Lung (tissue), 17 donors: ENCODE measurements at places on chromosomes 11 and 22. TPM values are rescaled to one million over a fixed set of nuclear protein-coding genes. Genes with fewer than 3 reads are reported as not detected.
A peak's percentile ranks its signal among the peaks of the same experiment; 100 is the strongest.

OR5D16 gene
- not detected for total RNA-seq

LUZP2 gene
- not detected for total RNA-seq

OR2AG1 gene
- total RNA-seq, result not detected

ARHGAP20 gene
- total RNA-seq, result 20.9 TPM

UBE2L6 gene
- 97.1 TPM for total RNA-seq

MRGPRE gene
- 0.18 TPM for total RNA-seq

MYEOV gene
- 0.77 TPM for total RNA-seq

EMID1 gene
- 30.2 TPM for total RNA-seq

CABP4 gene
- 2.1 TPM for total RNA-seq

UNC93B1 gene
- total RNA-seq, result 44.3 TPM

PKDREJ gene
- total RNA-seq, result 0.06 TPM

P2RY2 gene
- 13.0 TPM for total RNA-seq

CTNND1 gene
- total RNA-seq, result 423 TPM

OR51I1 gene
- total RNA-seq, result not detected

DNA sequence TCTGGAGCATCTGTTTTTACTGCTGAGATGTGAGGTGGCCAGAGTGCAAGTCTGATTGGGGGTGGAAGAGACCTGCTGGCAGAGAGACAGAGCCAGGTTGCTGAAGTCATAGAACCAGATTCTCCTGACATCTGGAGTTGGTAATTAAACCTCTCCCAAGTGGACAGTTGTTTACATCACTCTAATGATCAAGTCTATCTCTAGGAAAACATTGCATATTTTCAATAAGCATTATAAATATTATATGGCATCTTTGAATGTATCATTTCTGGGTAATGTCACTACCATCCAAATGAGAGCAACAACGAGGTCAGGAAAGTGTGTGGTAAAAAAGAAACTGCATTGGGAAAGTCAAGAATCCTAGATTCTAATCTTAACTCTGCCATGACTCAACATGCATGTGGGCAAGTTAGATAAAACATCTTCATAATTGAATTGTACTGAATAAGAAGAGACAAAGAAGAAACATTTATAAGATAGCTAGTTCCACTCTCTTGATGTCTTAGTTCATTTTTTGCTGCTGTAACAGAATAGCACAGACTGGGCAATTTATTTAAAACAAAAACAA, 351.2 kb upstream of the API5 start:
- H3K27ac ChIP-seq, result no peak overlapping the region
- no peak for DNase-seq
- no peak overlapping the region for H3K4me3 ChIP-seq

GRCh38 chr22:26615149-26615548, 2.7 kb downstream of the CRYBB1 start:
- no peak for DNase-seq
- no peaks in the 10 kb centered on the region for H3K36me3 ChIP-seq
- H3K4me1 ChIP-seq, result peaks cover 25% of the 10 kb centered on the region
- no peak overlapping the region for H3K4me3 ChIP-seq
- H3K27me3 ChIP-seq, result peaks cover 5% of the 10 kb centered on the region
- H3K27ac ChIP-seq, result no peak overlapping the region

DNA sequence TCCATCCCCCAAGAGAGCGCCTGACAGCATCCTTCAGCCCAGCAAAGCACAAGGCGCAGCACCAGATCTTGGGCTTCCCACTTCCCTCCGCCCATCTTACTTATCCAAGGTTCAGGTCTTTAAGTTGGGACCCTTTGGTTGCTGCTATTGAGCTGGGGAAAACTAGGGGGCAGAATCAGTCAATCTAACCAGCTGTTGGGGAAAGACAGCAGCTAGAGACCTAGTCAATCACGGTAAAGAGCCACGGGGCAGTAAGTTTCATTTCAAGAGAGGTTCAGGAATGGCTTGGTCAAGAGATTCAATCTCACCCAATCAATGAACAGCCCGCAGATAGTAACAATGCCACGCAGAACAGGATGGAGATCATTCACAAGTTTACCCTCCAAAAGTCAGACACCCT, 1.7 kb downstream of the ABTB2 start:
- peaks cover 33% of the 10 kb centered on the region for H3K4me1 ChIP-seq
- DNase-seq, result no peak
- H3K36me3 ChIP-seq, result no peaks in the 10 kb centered on the region
- H3K4me3 ChIP-seq, result no peak overlapping the region
- H3K27me3 ChIP-seq, result peaks cover 8% of the 10 kb centered on the region

- no peaks in the 10 kb centered on the region for H3K36me3 ChIP-seq
- no peak overlapping the region for H3K4me3 ChIP-seq
- H3K4me1 ChIP-seq, result peaks cover 16% of the 10 kb centered on the region
- H3K27ac ChIP-seq, result no peak overlapping the region
- no peaks in the 10 kb centered on the region for H3K27me3 ChIP-seq
- DNase-seq, result no peak
Measured at GRCh38 chr11:25961539-25961938, 370.4 kb upstream of the ANO3 start.

DNA sequence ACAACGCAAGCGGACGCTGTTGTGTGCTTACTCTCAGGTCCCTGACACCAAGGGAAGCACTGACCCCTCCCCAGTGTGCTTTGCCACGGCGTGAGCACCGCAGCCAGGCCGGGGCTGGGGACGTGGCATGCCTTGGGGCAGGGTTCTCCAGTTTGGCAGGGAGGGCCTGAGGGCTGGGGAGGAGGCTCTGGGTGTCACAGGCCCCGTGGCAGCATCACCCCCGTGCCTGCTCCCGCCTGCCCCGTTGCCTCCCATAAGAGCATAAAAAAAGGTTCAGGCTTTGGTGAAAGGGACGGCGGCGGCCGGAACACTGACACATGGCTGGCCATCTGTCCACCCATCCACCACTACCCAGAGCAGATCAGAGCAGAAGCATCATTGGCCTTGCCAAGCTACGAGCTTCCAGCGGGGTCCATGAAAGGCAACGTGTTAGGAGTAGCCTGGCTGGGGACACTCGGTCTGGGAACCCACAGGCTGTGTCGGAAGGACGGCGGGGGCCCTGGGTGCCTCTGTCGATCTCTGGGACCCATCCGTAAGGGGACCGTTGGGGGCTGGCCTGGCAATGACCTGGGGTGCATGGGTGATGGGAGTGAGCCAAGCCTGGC, 183.0 kb downstream of the IGLL1 start:
- H3K4me1 ChIP-seq, result no peaks in the 10 kb centered on the region
- no peaks in the 10 kb centered on the region for H3K27me3 ChIP-seq
- H3K4me3 ChIP-seq, result no peak overlapping the region
- no peak for DNase-seq
- no peak overlapping the region for H3K27ac ChIP-seq

GRCh38 chr11:3808861-3809623, 682 bp downstream of the PGAP2 start:
- peak overlapping the region; percentile 2 for H3K27ac ChIP-seq
- no peaks in the 10 kb centered on the region for H3K36me3 ChIP-seq

- H3K4me1 ChIP-seq, result peaks cover 11% of the 10 kb centered on the region
- no peaks in the 10 kb centered on the region for H3K36me3 ChIP-seq
- DNase-seq, result no peak
- H3K27ac ChIP-seq, result no peak overlapping the region
- no peaks in the 10 kb centered on the region for H3K27me3 ChIP-seq
Measured at GRCh38 chr11:20011307-20011951, 148.8 kb downstream of the DBX1 start.

DNA sequence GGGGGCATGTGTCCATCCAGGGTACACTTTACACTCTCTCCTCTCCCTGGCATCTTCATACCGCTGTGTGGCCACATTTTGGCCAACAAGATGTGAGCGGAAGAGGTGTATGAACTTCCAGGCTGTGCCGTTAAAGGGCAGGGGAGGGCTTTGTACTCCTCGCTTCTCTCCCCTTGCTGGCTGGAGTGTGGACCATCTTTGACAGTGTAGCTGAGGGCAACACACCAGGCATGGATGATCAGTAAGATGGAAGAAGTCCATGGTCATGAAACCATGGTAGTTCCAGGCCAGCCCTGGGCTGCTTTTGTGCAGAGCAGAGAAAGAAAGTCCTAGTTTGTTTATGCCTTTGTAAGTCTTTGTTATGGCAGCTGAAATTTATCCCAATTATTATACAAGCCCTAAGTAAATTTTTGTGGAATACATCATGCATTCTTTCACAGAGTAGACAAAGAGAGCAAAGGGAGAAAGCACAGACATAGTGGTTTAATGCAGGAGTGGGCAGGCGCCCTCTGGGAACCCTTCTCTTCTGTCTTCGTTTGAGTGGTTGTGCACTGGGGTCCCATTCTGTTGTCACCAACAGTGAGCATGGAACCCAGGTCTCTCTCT, 70.4 kb downstream of the FBXO7 start:
- H3K4me1 ChIP-seq, result peaks cover 15% of the 10 kb centered on the region
- no peak overlapping the region for H3K27ac ChIP-seq
- no peak overlapping the region for H3K4me3 ChIP-seq
- H3K27me3 ChIP-seq, result no peaks in the 10 kb centered on the region
- no peaks in the 10 kb centered on the region for H3K36me3 ChIP-seq

- H3K27me3 ChIP-seq, result no peaks in the 10 kb centered on the region
- no peak for DNase-seq
- peak overlapping the region; percentile 82 for H3K4me3 ChIP-seq
- peak overlapping the region; percentile 95 for H3K27ac ChIP-seq
- H3K36me3 ChIP-seq, result no peaks in the 10 kb centered on the region
Measured at GRCh38 chr22:36239150-36239400, 252 bp downstream of the APOL2 start.

- no peaks in the 10 kb centered on the region for H3K27me3 ChIP-seq
- H3K27ac ChIP-seq, result no peak overlapping the region
- no peaks in the 10 kb centered on the region for H3K4me1 ChIP-seq
- no peak for DNase-seq
Measured at GRCh38 chr22:37525073-37525745, 6.0 kb upstream of the CARD10 start.

GRCh38 chr11:81570669-81571068, 1163.0 kb downstream of the FAM181B start:
- H3K4me3 ChIP-seq, result no peak overlapping the region
- no peaks in the 10 kb centered on the region for H3K4me1 ChIP-seq
- no peaks in the 10 kb centered on the region for H3K36me3 ChIP-seq
- H3K27me3 ChIP-seq, result no peaks in the 10 kb centered on the region
- no peak for DNase-seq

GRCh38 chr11:6303661-6304060, 16.6 kb downstream of the CAVIN3 start:
- no peak overlapping the region for H3K27ac ChIP-seq
- no peak for DNase-seq
- no peaks in the 10 kb centered on the region for H3K27me3 ChIP-seq
- H3K36me3 ChIP-seq, result no peaks in the 10 kb centered on the region
- no peaks in the 10 kb centered on the region for H3K4me1 ChIP-seq

- H3K36me3 ChIP-seq, result no peaks in the 10 kb centered on the region
- DNase-seq, result peak; percentile 90
- no peak overlapping the region for H3K27ac ChIP-seq
- peaks cover 29% of the 10 kb centered on the region for H3K27me3 ChIP-seq
- no peak overlapping the region for H3K4me3 ChIP-seq
- no peaks in the 10 kb centered on the region for H3K4me1 ChIP-seq
Measured at GRCh38 chr22:29716814-29717545, 2.8 kb upstream of the CABP7 start.

GRCh38 chr11:133506023-133506422, 26.3 kb downstream of the OPCML start:
- H3K4me3 ChIP-seq, result no peak overlapping the region
- H3K4me1 ChIP-seq, result peaks cover 11% of the 10 kb centered on the region
- DNase-seq, result no peak

GRCh38 chr11:134733646-134734045, 321.6 kb upstream of the B3GAT1 start:
- H3K36me3 ChIP-seq, result no peaks in the 10 kb centered on the region
- no peak overlapping the region for H3K27ac ChIP-seq
- no peak for DNase-seq
- H3K4me1 ChIP-seq, result no peaks in the 10 kb centered on the region
- H3K4me3 ChIP-seq, result no peak overlapping the region

DNA sequence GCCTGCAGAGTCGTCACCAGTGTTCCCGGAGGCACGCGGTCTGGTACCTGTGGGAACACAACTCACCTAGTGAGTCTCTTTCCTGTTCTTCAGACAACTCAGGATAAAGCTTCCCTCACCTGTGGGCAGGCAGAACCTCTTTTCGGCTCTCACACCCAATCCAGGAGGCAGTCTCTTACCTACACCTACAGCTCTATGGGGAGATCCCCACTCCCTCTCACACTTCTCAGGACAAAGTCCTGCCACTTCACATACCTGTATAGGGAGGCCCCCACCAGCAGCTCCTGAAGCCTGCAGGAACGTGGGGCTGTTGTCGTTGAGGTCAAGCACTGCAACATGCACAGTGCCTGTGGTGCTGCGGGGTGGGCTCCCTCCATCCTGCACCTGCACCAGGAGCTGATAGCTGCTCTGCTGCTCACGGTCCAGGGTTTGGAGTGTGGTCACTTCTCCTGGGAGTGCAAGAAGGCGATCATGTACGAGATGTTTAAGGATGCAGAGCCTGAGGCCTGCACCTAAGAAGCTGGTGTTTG, 12.2 kb upstream of the TPP1 start:
- no peak overlapping the region for H3K27ac ChIP-seq
- no peak for DNase-seq
- peaks cover 16% of the 10 kb centered on the region for H3K4me1 ChIP-seq
- H3K27me3 ChIP-seq, result no peaks in the 10 kb centered on the region
- H3K4me3 ChIP-seq, result no peak overlapping the region

DNA sequence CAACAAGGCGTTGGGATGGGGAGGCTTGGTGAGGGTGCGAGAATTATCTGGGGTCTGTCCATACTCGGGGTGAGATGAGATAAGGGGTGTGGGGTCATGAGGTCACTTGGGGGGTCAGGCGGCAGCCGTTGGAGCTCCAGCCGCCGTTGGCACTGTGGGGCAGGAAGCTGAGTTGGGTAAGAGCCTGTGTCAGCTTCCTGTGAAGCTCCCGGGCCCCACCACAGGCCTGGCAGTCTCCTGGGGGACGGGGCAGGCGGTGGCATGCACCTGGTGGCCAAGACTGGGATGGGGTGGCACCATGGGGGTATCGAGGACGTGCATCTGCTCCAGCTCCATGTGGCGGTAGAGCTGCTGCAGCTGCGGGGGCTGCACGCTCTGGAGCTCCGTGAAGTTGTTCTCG, 7.1 kb upstream of the MYBPC3 start:
- no peak for DNase-seq
- no peak overlapping the region for H3K4me3 ChIP-seq
- H3K4me1 ChIP-seq, result no peaks in the 10 kb centered on the region
- H3K27ac ChIP-seq, result peak overlapping the region; percentile 59
- H3K27me3 ChIP-seq, result no peaks in the 10 kb centered on the region

- DNase-seq, result no peak
- no peak overlapping the region for H3K27ac ChIP-seq
- no peak overlapping the region for H3K4me3 ChIP-seq
- no peaks in the 10 kb centered on the region for H3K4me1 ChIP-seq
- no peaks in the 10 kb centered on the region for H3K36me3 ChIP-seq
Measured at GRCh38 chr11:91263496-91264365, 960.9 kb upstream of the FAT3 start.

GRCh38 chr22:43555561-43556515, 144.0 kb downstream of the MPPED1 start:
- no peak overlapping the region for H3K27ac ChIP-seq
- no peaks in the 10 kb centered on the region for H3K27me3 ChIP-seq
- no peak for DNase-seq
- no peaks in the 10 kb centered on the region for H3K36me3 ChIP-seq
- no peaks in the 10 kb centered on the region for H3K4me1 ChIP-seq
- no peak overlapping the region for H3K4me3 ChIP-seq

GRCh38 chr11:121106812-121107211, 5.8 kb downstream of the TECTA start:
- peaks cover 3% of the 10 kb centered on the region for H3K4me1 ChIP-seq
- H3K27me3 ChIP-seq, result no peaks in the 10 kb centered on the region
- no peak for DNase-seq
